ENCODE measurements at places on chromosomes 12 and 14.

GRCh38 chr12:26740348-26740747 lies 92.6 kb downstream of the ITPR2 start:
- peak; percentile 58 for DNase-seq

GRCh38 chr14:45377166-45377565 lies 124.2 kb upstream of the MIS18BP1 start:
- DNase-seq = no peak

- peak; percentile 83 for DNase-seq
Observed at GRCh38 chr14:64444984-64445845, 20.1 kb upstream of the AKAP5 start.

DNA sequence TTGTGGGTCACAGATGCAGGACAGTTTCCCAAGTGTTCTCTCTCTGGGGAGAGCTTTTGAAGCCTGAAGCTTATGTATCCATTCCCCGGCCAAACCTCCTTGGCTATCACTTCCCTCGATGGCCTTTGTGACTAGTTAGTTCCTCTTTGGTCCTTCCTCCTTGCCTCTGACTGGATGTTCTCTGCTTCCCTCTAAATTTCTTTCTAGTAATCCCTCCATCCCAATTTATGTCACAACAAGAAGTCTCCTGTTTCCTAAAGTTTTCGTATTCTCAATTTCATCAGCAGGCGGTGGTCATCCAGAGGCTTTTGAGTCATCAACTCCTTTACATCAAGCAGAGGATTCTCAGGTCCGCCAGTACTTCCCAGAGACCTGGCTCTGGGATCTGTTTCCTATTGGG lies 27.5 kb downstream of the A2ML1 start:
- DNase-seq = no peak

- DNase-seq = no peak
Observed at GRCh38 chr12:99901181-99901580, 83.6 kb downstream of the ANKS1B start.

GRCh38 chr12:3242199-3242863 lies 165.2 kb downstream of the TSPAN9 start:
- DNase-seq = no peak

- no peak for DNase-seq
Observed at GRCh38 chr14:53398616-53399015, 245.5 kb upstream of the DDHD1 start.

DNA sequence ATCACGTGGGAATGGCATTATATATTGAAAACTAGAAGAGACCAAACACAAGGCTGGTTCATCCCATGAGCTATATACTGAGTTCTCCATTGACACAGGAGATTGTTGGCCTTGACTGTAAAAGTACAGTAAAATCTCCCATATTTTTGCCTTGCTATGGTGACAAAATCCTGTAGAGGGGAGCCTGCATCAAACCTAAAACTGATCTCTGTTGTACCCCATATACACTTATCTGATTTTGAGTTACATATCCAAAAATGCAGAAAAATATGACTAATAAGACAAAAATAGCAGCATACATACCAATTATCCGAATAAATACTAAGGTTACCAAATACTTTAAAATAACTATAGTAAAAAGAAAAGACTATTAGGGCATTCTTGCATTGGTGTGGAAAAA lies 60.4 kb downstream of the TMTC3 start:
- no peak for DNase-seq

All from fibroblast of villous mesenchyme (primary cell).